ENCODE measurements at places on chromosomes 5 and 9.

DNA sequence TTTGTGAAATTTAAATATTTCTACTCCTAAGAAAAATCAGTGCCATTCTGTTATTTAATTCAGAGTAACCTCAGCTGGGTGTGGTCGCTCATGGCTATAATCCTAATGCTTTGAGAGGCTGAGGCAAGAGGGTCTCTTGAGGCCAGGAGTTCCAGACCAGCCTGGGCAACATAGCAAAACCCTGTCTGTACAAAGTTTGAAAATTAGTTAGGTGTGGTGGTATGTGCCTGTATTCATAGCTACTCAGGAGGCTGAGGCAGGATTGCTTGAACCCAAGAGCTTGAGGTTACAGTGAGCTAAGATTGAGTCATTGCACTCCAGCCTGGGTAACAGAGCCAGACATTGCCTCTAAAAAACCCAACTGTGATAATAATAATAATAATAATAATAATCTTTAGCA, 44.8 kb upstream of the CNTLN start:
- no peak for DNase-seq

GRCh38 chr5:148312153-148312552, at the start of gene SPINK7:
Gene SPINK7 (plus strand): TSS chr5:148312423. CDS start chr5:148312484, 61 bp downstream.
- no peak for DNase-seq

GRCh38 chr5:99037668-99038067, 108.9 kb upstream of the CHD1 start:
- DNase-seq: no peak

DNA sequence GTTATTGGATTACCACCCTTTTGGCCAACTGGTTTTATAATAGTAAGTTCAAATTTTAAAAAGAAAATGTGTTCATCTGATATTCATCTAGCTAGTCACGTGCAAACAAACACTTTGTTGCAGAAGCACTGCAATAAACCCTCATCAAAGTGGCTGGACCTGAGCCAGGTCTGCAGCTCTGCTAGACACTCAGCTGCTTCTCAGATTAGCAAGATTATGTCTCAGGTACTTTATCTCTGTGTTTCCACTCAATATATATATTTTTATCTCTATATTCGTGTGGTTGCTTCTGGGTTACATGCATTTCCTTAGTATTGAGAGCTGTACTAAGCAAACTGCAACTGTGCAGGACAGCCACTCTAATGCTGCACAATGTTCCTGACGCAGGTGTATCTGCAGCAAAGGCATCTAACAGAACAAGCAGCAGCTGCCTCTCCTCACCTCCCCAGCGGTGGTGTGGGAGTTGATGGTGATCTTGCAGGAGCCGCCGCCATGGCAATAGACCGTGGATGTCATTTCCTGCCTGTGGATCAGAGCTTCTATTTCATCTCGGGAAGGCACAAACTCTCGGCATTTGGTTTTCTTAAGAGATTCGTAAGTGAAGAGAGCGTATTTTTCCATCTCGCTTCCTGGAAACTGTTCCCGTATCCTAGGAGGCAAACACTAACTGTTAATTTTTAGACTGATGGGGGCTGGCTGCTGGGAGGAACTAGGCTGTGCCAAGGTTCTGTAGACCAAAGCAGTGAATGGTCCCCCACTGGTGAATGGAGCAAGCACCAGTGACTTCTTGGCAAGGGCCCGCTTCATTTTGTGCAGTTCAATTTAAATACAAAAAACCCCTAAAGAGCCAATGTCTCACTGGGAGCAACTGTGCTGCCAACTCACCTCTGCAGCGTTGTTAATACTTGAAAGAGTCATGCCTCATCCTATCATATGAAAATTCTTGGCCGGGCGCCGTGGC, 56.7 kb upstream of the RETREG1 start:
- no peak for DNase-seq

GRCh38 chr9:134286471-134287245, 39.6 kb upstream of the RXRA start:
- DNase-seq: no peak

DNA sequence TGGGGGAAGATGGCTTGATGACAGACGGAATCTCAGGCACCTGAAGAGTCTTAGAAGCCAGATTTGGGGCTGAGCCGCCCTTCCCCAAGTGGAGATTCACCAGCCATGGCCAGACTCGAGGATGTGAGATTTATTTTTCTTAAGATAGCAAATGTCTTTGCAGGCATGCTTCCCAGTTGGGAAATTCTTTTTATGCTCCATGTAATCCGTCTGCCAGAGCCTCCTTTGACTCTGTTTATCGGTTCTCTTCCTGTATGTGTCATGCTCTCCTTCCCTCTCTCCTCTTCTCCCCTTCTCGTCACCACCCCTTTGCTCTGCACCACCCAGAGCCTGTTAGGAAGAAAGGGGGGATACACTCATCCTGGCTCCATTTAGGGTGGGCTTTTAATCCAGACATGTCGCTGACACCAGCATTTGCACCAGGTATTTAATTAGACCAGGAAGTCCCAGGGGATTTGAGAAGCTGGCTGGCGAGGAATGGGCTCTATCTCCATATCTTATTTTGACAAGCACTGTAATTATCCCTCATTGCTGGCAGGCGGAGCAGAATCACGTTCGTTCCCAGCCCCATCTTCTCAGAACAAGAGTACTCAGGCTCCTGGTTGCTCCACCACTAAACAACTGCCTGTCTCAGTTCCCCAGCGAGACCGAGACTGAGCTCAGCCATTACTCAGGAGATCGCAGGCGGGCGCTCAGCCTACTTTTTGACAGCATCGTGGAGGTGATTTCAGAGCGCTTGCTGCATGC, 50.9 kb downstream of the KCNIP1 start:
- DNase-seq: no peak

- DNase-seq: no peak
Observed at GRCh38 chr9:114549697-114550330, 37.8 kb upstream of the ATP6V1G1 start.

DNA sequence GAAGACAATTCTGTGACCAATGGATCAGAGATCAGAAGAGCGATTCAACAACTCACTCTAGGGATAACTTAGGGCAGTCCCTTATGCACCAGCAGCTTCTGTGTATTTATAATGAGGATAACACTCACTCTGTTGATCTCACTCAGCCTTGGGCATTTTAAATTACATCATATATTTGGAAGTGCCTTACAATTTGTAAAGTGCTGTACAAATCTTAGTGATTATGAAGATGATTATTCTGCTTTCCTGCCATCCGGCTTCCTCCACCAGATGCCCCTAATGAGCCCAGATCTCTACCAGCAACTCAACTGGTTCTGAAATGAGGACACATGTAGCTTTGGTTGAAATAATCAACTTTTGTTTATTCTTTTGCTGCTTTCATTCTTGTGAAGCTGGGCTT, 105.3 kb downstream of the PCSK1 start:
- DNase-seq: no peak

DNA sequence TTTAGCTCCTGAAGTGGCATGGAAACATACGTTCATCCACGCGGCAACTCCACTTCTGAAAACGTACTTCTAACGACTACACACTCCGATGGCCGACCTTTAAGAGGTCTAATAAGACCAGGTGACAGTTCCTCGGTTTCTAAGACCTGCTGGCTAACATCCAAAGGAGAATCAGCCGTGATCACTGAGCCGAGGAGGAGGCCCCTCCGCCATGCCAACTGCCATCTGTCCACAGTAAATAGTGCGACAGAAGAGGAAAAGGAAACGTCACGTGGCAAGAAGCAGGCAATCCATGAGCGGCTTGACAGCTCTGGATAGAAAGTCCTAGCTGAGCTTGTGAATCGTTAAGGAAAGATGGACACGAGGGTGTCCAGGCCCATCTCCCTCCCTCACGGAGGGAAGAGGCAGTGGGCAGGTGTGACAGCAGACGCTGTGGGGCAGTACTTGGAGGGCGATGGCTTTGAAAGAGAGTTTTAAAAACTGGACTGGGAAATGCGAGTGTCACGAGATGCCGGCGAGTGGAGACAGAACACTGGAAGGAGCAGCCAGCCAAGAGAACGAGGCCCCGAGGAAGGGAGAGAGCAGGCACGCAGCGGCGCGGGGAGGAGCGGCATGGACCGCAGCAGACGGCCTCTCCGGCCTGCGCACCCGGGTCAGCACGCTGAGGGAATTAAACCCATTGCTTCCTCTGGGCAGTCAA, 66.7 kb upstream of the TBC1D9B start:
- DNase-seq: no peak

DNA sequence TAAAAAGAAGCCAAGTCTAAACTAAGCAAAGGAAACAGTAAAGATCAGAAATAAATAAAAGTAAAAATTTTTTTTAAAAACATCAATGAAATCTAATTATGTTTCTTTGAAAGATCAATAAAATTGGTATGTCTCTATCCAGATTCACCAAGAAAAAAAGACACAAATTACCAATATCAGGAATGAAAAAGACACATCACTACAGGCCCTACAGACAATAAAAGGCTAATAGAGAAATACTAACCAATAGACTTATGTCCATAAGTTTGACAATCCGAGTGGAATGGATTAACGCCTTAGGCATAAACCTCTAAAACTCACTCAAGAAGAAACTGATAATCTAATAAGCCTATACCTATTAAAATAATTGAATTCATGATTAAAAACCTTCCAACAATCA, 12.4 kb downstream of the BRD3OS start:
- no peak for DNase-seq

- DNase-seq: no peak
Observed at GRCh38 chr5:118017536-118017935, 970.8 kb downstream of the DTWD2 start.

GRCh38 chr5:119439140-119439631, 13.1 kb upstream of the HSD17B4 start:
- no peak for DNase-seq

DNA sequence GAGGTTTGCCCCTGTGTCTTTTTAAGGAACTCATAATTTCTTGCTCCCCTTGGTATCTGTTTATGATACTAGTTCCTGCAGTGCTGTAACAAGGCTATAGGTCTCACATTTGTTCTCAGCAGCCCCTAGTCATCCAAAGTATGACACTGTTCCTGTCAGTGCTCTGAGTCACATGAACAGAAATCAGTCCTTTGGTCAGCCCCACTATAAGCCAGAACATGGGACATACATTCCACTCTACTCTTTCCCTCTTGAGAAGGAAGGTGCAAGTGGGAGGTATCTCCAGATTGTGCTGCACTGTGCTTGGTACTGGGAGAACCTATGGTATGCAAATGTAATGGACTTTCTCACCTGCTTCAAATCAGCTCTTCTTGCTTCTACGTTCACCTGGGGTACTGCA, 87.0 kb downstream of the IARS1 start:
- no peak for DNase-seq

DNA sequence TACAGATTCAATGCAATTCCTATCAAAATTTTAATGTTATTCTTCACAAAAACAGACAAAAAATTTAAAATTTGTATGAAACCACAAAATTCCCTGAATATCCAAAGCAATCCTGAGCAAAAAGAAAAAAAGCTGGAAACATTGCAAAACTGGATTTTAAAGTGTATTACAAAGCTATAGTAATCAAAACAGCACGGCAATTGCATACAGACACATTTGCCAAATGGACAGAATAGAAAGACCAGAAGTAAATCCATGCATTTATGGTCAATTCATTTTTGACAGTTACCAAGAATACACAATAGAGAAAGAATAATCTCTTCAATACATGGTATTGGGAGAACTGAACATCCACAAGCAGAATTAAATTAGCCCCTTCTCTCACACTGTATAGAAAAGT, 110.5 kb downstream of the TMEM232 start:
- DNase-seq: no peak

GRCh38 chr5:145944328-145944727, 8.0 kb downstream of the SH3RF2 start:
- DNase-seq: no peak

DNA sequence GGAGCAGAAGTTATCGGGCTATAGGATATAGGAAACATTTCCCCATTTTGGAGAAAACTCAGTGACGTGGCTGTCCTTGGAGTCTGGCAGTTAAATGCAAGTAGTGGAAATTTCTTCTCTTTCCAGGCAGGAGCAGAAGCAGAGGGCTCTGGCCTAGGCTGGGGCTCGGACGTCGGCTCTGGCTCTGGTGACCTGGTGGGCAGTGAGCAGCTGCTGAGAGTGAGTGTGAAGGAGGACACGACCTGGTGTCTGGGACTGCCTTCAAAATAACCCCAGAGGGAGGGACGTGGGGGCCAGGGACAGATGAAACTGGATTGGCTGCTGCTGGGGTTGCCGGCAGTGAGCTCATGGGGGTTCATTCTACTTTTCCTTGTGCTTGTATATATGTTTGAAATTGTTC, 79.5 kb downstream of the COL15A1 start:
- no peak for DNase-seq

GRCh38 chr5:157362982-157363381, 97.0 kb upstream of the NIPAL4 start:
- DNase-seq: no peak

- DNase-seq: no peak
Observed at GRCh38 chr5:120677481-120677880, 213.4 kb downstream of the PRR16 start.

GRCh38 chr5:163534492-163535094, 29.2 kb downstream of the MAT2B start:
- peak; percentile 31 for DNase-seq

DNA sequence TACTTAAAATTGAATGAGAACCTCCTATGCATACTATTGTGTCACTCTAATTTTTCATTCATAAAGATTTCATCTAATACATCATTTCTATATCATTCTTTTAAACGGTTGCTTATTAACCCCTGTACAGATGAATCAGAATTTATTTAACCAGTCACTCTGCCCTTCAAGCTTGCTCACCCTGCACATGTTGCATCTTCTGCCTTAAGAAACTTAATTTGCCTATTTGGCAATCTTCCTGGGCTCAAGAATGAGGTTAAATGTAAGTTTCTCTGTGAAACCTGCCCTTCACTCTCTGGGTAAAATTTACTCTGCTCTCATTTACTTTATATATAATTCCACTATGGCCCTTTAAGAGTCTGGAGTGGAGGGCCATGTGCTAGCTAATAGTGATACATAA, 434.7 kb upstream of the ZNF608 start:
- DNase-seq: no peak

DNA sequence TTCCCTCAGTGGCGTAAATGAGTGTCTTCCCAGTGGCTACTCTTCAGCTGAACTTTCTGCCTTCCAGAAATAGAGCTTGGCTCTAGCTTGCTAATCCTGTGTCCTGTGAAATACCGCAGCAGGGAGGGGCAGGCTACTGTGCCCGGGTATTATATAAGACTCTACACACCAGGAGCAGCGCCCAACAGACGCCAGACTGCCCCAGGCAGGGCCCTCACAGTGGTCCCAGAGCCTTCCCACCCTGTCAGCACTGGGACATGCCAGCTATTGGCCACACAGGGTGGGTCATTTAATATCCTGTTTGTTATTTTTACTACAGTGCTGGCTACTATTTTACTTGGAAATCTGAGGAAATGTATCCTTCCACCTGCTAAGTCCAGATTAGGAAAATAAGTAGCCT, 121.0 kb downstream of the FEM1C start:
- DNase-seq: no peak

- DNase-seq: no peak
Observed at GRCh38 chr9:133750982-133751649, 13.0 kb upstream of the SARDH start.

GRCh38 chr9:126754436-126755316, 50.2 kb upstream of the ZBTB43 start:
- no peak for DNase-seq

DNA sequence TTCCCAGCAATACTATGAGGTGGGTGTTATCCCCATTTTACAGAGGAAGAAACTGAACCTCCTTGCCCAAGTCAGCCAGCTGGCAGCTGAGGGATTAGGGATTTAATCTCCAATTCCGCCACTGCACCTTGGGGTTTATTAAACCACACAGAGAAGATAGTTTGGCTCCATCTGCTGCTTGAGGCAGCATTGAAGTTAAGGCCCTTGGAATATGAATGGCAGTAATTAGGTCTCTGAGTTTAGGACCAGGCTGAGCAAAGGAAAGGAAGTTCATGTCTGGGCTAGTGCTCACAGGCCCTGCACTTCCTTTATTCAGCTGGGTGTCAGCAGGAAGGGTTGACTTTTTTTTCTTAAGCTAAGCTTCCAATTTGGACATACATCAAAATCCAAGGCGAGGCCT, 86.9 kb upstream of the GDNF start:
- no peak for DNase-seq

All from iPS-NIHi11 (cell line).